ENCODE measurements at places on chromosomes 4 and X. TPM values are rescaled to one million over a fixed set of nuclear protein-coding genes. Genes with fewer than 3 reads are reported as not detected.

The TMPRSS11D gene
- not detected for total RNA-seq

The SLC25A5 gene
- 131 TPM for total RNA-seq

The SLC7A11 gene
- 43.5 TPM for total RNA-seq

The CT45A8 gene
- not detected for total RNA-seq

The FNIP2 gene
- 23.6 TPM for total RNA-seq

The GSX2 gene
- not detected for total RNA-seq

The ITM2A gene
- 0.32 TPM for total RNA-seq

The CENPI gene
- total RNA-seq, result 6.0 TPM

The SPANXB1 gene
- not detected for total RNA-seq

The PDZD4 gene
- 1.8 TPM for total RNA-seq

The SLITRK2 gene
- total RNA-seq, result not detected

The GK gene
- total RNA-seq, result 5.8 TPM

The SCARB2 gene
- total RNA-seq, result 165 TPM

The FRG2 gene
- not detected for total RNA-seq

The TMA16 gene
- total RNA-seq, result 20.9 TPM

The BGN gene
- total RNA-seq, result 39.8 TPM

The CCDC158 gene
- total RNA-seq, result 0.65 TPM

The SOD3 gene
- 17.2 TPM for total RNA-seq

The MAGEE2 gene
- total RNA-seq, result not detected

The RIBC1 gene
- 0.73 TPM for total RNA-seq

The PNMA5 gene
- not detected for total RNA-seq

The NALF2 gene
- total RNA-seq, result not detected

The MAGEH1 gene
- total RNA-seq, result 27.8 TPM

The GABRG1 gene
- total RNA-seq, result not detected

The CHIC1 gene
- 12.3 TPM for total RNA-seq

Data from hair follicle dermal papilla cell (primary cell).